D341Med (cell line): ENCODE measurements at places on chromosomes 1 and 21.
A peak's percentile ranks its signal among the peaks of the same experiment; 100 is the strongest.

- DNase-seq, result peak; percentile 90
Observed at GRCh38 chr1:155323729-155324036, 3.0 kb downstream of the RUSC1 start.

DNA sequence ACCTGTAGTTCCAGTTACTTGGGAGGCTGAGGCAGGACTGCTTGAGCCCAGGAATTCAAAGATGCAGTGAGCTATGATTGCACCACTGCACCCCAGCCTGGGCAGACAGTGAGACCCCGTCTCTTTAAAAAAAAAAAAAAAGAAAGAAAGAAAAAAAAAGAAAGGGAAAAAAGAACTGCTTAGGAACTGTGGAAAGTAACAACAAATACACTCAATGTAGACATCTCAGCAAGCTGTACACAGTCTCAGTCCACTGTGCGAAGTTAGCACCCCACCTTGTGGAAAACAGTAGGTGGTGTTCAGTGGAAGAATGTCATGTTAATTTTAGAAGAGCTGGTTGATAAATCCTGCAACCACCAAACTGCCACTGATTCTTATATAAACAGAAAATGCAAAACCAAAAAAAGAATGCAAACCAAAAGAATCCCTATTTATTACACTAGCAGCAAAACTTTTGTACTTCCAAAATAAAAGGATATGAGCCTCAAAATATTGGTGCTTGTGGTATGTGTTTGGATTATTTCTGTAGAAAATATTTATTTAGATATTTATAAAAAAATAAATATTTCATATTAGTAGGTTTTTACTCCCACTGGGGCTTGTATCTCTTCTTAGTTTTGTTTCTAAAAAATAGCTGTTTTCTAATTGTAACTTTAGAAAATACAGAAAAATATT lies 31.1 kb downstream of the ALG14 start:
- DNase-seq, result peak; percentile 54

DNA sequence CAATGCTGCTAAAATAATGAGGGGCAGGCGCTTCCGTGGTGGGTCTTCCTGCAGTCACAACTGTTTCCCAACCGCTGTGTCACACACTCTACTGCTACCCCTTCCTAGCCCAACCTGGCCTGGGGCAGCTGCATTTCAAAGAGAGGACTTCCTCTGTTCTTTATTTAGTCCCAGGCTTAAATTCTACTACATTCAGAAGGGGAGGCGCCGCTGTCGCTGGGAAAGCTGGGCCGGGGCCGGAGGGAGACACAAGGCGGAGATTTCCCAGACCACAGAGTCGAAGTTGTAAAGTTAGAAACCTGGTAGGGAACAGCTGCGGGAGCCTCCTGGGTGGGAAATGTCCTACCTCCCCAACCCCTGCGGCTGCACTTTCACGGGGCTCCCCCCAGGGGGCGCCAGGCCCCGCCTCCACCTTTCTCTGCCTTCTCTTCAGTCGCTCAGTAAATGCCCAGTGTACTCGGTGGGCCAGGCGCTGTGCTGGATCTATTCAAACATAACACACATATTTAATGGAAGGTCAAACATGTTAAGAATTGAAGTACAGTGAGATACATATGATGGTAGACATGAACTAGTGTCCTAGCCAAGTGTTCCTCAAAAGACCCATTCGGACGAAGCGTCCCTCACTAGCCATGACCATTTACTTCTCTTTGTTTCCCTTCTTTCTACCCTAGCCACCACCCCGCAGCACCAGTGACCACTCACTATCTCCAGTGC lies 23.1 kb downstream of the DYRK3 start:
- DNase-seq, result peak; percentile 77

DNA sequence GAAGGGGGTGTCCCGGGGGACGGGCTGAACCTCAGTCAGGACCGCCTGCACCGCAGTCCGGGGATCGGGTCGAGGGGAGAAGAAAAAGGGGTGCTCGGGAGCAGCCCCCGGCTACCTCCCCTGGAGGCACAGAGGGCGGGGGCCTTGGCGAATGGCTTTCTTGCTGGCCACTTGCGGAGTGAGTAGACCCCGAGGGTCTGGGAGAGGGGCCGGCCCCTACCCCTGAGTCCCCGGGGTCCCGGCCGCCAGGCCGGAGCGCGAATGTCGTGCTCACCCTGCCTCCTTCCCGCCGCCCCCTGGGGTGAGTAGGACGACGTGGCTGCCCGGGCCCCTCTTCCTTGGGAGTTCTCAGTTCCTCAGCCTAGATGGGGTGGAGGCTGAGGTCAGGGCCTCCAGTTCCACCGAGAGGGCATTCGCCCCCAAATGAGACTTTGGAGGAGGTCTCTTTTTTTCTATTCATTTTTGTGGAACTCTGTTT lies 113.0 kb downstream of the OSBPL9 start:
- no peak for DNase-seq

- peak; percentile 75 for DNase-seq
Observed at GRCh38 chr21:45768740-45769048, 125.2 kb downstream of the PCBP3 start.

DNA sequence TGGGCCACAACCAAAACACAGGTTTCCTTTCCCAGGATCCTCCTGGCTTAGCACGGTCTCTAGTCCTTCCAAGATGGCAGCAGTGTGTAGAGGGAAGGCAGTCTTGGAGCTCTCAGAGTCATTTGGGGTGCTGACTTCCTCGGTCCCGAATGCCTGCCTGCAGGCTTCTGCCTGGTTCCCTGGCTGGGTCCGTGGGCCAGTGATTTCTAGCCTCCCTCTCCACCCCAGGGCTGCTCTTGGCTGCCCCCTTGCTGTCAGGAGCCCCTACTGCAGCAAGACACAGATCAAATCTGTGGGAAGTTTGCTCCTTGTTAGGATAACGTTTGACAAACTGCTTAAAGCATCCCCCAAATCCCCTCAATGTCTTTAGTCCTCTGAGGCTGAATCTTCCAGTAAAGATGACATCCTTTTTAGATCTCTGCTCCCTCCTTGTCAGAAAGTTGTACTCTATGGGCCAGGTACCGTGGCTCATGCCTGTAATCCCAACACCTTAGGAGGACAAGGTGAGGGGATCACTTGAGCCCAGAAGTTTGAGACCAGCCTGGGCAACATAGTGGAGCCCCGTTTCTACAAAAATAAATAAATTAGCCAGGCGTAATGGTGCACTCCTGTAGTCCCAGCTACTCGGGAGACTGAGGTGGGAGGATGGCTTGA lies 272.5 kb downstream of the RRAGC start:
- DNase-seq, result peak; percentile 81

DNA sequence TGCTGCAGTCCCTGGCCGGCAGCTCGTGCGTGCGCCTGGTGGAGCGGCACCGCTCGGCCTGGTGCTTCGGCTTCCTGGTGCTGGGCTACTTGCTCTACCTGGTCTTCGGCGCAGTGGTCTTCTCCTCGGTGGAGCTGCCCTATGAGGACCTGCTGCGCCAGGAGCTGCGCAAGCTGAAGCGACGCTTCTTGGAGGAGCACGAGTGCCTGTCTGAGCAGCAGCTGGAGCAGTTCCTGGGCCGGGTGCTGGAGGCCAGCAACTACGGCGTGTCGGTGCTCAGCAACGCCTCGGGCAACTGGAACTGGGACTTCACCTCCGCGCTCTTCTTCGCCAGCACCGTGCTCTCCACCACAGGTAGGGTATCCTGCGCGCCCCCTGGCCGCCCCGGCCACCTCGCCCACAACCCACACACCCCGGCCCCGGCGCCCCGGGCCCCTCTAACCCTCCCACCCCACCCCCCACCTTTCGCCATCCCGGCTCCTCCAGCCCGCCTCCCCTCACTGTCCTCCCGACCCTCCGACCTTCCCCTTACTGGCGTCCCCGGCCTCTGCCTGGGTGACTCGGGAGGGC lies 352 bp downstream of the KCNK1 start:
- DNase-seq, result peak; percentile 60

DNA sequence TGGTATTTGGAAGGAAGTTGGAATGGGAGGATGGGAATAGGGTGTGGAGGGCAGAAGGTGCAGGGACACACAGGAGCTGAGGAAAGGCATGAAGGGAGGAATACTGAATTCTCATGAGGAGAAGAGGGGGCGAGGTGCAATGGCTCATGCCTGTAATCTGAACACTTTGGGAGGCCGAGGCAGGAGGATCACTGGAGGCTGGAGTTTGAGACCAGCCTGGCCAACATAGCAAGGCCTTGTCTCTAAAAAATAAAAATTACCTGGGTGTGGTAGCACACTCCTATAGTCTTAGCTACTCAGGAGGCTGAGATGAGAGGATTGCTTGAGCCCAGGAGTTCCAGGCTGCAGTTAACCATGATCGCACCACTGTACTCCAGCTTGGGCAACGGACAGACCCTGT lies 117.3 kb downstream of the DTL start:
- DNase-seq, result no peak

DNA sequence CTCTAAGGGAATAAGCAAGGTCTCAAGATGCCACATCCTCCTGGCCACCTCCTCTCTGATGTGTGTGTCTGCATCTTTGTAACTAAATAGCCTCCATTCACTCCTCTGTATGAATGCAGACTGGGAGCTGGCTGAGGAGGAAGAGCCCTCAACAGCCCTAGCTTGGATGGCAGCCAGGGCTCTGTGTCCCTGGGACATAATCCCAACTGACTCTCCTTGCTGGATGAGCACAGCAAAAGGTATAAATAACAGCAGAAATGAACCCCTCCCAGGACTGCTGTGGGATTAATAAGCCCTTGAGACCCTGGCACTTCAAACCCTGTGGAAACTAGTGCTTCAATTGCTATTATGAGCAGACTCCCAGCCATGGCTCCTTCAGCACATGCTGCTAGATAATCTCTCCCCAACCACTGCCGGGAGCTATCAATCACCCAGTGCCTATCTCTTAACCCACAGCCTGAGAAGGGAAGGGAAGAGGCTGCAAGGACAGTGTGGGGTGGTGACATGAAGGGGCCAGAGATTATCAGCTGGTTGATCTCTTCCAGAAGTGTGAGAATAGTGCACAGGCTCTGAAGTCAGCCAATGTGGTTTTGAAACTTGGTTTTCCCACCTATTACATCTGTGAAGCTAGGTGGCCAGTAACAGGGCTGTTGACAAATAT lies 152.2 kb downstream of the TNR start:
- DNase-seq, result peak; percentile 62

DNA sequence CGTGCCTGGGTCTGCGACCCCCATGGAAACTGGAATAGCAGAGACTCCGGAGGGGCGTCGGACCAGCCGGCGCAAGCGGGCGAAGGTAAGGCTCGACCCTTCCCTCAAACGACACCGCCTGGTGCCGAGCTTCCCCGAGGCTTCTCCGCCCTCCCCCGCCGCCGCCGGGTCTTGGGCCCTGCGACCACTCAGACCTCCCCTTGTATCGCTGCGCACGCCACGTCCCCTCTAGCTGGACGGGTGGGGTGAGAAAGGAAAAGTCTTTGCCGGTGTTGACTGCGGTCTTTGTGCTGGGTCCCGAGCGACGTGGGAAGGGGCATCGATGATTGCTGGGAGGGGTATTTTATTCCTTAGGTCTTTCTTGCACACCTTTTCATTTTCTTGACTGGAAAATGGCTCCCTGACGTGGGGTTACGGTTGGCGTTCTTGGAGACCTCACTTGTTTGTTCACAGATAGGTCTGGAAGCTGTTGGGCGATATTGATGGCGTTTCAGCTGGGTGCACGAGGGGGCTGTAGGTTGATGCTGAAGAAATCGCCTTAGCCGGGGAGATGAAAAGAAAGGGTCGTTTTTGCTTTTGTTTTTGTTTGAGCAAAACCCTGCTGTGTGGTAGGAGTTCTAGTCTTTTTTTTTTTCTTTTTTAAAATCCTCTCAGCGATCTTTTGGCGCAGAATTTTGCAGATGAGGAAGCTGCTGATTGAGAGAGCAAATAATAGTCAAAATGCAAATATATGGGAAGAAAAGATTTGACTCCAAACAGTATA lies 776 bp downstream of the KDM1A start:
- peak; percentile 61 for DNase-seq

- no peak for DNase-seq
Observed at GRCh38 chr1:145786271-145786670, 37.6 kb downstream of the RNF115 start.

GRCh38 chr1:200048244-200048643 lies 20.7 kb downstream of the NR5A2 start:
- no peak for DNase-seq

DNA sequence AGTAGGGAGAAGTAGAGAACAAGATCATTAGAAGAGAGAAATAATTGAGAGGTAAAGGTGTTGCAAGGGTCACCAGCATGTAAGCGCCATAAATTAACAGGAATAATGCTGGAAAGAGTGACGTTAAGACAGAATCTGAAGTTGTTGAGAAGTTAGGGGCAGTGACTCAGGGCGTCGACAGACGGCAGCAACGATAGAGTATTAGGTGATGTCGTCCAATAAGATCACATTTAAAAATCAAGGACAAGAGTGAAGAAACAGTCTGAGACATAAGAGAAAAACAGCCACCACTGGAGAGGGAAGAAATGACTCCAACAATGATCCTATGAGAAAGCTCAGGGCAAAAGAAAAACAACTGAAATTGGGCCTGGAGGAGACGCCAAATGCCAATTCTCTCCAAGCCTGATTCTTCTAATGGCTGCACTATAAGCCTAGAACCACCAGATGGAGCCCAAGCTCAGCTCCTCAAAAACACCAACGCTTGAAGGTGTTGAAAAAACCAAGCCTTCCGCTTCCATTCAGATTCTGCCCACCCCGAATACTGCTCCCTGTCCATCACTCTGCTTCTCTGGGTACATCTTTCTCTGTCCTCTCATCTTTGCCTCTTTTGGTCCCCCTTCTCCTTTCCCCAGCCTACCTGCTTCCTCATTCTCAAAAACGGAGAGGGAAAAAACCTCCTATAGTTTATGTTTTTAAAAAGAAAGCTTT lies 70.0 kb downstream of the LUZP1 start:
- DNase-seq, result peak; percentile 70

GRCh38 chr1:114468710-114469468 lies 42.1 kb downstream of the TRIM33 start:
- DNase-seq, result no peak

GRCh38 chr1:3796215-3797061 lies at the start of gene LRRC47:
Gene LRRC47, minus strand, starts transcription at chr1:3796498. Its CDS starts 22 bp downstream, at chr1:3796476.
- peak; percentile 95 for DNase-seq

GRCh38 chr1:36530791-36531190 lies 48.1 kb upstream of the CSF3R start:
- DNase-seq, result no peak

- no peak for DNase-seq
Observed at GRCh38 chr1:156492591-156493080, 7.9 kb downstream of the MEF2D start.

DNA sequence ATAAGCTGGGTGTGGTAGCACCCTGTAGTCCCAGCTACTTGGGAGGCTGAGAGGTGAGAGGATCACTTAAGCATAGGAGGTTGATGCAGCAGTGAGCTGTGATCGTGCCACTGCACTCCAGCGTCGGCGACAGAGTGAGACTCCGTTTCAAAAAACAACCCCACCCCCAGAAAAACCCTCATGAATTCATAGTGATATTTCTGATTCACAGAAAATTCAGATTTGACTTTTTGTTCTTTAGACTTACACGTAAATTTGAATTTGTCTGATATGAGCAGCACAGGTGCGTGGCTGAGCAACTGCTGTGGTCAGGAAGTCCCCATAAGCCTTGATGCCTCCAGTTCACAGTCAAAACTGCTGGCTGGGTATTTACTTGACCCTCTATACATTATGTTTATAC lies 10.0 kb upstream of the MORC3 start:
- DNase-seq, result no peak

DNA sequence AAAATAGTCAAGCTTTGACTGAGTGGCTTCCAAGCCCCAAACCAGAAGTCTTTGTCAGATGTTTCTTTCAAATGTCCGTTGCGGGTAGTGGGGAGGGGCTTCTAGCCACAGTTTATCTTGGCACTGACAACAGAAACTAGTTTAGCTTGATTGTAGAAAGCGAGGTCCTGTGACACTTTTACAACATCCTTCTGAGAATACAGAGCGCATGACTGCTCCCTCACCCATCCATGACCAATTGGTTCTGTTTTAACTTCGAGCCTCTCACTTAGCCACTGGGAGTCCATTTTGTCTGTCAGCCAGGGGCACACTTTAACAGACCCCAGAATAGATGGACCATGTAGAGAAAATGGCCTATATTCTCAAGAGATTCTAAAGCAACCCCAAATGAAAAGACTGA lies 199.2 kb upstream of the ST6GALNAC5 start:
- DNase-seq, result no peak
